T-helper 17 cell (primary cell): ENCODE measurements at places on chromosomes 16 and 17.
A peak's percentile ranks its signal among the peaks of the same experiment; 100 is the strongest.

GRCh38 chr16:11224894-11225676 is 30.9 kb downstream of the SOCS1 start:
- peak; percentile 63 for DNase-seq

- DNase-seq: no peak
Measured at GRCh38 chr17:7266784-7267183, 4.5 kb upstream of the CLDN7 start.

DNA sequence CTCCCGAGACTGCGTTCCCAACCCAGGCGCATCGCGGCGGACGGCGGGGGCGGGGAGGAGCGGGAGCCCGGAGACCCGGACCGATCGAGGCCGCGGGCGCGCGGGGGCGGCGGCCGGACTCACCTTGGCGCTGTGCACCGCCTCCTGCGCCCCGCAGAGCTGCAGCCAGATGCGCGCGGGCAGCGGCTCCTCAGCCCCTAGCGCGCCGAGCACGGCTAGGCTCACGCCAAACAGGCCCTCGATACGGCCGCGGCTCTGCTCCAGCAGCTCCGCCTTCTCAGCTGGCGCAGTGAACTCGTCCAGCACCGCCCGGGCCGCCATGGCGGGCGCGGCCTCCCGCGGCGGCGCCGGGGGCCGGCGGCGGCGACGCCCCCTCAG is 339 bp downstream of the N4BP1 start:
- no peak for DNase-seq

DNA sequence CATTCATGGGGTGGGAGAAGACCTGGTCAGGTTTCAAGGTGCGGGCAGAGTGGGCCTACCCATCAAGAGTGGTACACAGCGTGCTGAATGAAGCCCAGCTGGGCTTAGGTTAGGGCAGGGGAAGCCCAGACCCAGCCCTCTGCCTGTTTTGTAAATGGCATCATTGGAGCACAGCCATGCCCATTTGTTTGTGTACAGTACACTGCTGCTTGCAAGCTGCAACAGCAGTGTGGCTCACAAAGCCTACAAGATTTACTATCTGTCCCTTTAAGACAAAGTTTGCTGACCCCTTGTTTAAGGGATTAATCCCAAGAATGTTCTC is 230.1 kb upstream of the TNRC6C start:
- no peak for DNase-seq

GRCh38 chr16:25189305-25189704 is 27.4 kb upstream of the AQP8 start:
- no peak for DNase-seq

- DNase-seq: no peak
Measured at GRCh38 chr17:79793924-79794304, 3.0 kb downstream of the CBX8 start.

DNA sequence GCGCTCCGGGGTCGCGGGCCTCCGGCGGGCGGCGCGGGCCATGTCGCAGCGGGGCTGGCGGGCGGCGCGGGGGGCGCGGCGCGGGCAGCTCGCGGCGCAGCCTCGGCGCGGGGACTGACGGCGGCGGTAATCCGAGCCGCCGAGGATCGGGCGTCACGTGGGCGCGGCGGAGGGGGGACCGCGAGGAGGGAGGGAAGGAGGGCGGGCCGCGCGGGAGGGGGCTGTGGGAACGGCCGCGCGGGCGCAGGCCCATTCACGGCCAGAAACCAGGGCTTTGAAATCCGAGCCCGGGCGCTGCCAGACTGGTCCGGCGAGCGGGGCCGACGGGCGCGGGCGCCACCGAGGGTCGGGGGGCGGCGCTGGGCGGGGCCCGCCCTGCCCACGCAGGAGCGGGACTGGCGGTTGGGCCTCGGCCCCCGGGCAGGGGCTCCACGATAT is at the start of gene MTSS2:
Gene MTSS2, minus strand, starts transcription at position 116 of the 438 bp plus-strand sequence. CDS start 262 bp downstream, outside the sequence.
- no peak for DNase-seq

GRCh38 chr17:43732958-43733357 is 25.6 kb downstream of the SOST start:
- DNase-seq: no peak

DNA sequence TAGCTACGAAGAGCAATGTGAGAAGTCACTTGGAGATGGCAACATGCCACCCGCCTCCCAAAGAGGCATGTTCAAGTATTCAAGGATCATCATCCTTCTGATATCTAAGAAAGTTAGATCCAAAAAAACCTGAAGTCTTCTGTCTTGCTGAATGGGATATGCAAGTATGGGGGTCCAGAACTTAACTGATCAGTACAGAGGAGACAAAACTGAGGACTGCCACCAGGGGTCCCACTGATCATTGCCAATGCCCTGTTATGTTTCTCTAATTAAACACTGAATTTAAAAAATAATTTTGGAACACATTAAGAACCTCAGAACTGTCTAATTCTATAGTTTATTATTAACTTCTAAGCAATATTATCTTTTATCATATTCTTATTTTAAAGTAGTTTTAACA is 99.7 kb downstream of the CDH8 start:
- DNase-seq: no peak

- no peak for DNase-seq
Measured at GRCh38 chr17:61403801-61404662, 4.4 kb downstream of the TBX2 start.
